ENCODE measurements at places on chromosomes 11 and 22. TPM values are rescaled to one million over a fixed set of nuclear protein-coding genes. Genes with fewer than 3 reads are reported as not detected.

GRCh38 chr11:128828350-128828749, 38.7 kb downstream of the KCNJ1 start:
- DNase-seq = no peak

DNA sequence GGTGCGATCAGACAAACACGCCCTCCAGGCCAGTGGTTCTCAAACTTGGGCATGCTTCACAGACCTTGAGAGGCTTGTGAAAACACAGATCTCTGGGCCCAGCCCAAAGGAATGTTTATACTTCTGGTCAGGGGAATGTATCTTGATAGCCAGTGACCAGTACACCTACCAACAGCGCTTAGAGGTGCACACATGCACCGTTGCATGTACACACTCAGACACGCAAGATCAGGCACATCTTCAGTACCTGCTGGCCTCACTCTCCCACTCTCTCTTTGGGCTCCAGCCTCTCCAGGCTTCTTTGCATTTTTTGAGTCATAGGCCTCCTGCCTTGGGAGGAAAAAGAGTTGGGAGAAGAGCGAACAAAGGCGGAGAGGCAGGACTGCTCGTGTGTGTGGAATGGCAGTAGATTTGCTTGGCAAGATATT, 11.7 kb upstream of the FXYD6 start:
- peak; percentile 54 for DNase-seq

DNA sequence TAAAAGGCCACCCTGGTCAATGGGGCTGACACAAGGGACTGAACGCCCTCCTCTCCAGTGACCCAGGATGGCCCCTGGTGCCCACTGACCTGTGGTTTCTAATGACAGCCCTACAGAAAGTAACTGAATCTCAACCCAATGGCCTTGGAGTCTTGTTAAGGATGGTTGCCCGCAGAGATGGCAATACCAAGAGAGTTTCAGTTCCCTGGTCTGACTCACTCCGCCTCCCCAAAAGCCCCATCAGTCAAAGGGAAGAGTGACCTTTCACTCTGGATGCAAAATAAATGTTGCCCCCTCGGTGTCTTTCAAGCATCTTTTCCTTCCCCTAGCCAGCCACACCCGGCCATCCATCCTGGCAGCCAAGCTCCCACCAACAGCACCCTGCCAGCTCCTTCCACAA, 57.7 kb upstream of the ISX start:
- DNase-seq = no peak

DNA sequence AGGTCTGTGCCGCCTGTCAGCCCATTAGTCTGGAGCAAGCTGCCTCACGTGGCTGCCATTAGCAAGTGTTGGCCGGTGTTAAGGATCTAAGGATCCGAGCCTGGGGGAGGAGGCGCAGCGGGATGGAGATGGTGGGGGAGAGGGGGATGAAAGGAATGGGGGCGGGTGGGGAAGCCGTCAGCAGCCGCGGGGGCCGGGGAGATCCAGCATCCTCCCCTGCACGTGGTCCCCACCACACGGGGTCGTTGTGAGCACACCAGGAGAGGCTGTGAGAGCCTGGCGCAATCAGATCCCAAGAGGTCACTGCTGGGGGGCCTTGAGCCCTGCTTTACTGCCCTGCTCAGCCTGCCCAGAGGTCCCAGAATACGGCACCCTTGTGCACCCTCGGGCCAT, 7.3 kb downstream of the CABP7 start:
- no peak for DNase-seq

DNA sequence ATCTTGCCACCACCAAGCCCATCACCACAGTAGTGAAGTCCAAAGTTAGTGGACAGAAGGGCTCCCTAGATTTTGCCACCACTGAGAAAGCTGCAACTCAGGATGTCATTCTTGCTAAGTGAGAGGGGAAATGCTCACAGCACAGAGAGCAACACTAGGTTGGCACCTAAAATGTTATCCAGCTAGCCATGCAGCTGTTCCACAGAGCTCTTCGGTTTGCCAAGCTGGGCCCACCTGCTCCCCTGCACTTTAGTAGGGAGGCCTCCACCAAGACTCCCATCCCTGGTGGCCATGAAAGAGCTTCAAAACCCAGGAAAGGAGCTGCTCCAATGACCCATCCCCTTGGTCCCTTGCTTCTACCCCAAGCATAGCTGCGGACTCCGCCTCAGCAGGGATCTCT, 63.8 kb downstream of the TRIM29 start:
- DNase-seq = no peak

GRCh38 chr11:59669611-59670009, 773 bp upstream of the PATL1 start:
- DNase-seq = no peak

DNA sequence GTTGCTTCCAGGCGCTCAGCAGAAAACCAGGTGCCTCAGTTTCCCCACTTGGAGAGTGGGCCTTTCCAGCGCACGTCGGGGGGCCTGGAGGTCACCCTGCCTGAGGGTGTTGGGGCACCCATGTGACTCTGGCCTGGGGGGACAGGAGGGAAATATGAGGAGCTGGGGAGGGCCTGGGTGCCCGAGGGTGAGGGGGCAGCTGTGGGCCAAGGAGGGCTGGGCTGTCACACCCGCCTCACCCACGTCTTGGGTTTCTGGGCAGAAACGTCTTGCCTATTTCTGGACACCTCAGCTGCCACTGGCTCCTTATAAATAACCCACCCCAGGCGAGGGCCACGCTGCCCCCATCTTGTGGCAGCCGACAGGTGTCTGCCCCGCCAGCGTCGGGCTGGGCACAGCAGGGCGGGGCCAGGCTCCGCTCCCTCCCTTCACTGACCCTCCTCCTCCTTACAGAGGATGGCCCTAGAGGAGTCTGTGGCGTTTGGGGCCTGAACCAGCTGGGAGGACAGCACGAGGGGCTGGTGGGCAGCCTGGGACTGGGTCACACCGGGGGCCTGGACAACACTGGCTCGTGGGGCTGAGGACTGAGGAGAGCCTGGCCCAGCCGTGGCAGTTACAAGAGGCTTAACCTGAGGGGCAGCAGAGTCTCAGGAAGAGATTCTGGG, 1.5 kb downstream of the TNNT3 start:
- no peak for DNase-seq

- DNase-seq = no peak
These were observed 134.6 kb downstream of the CHST1 start for GRCh38 chr11:45530776-45531175.

MGAT3 gene
- total RNA-seq = 2.9 TPM

POU2AF2 gene
- total RNA-seq = not detected

- no peak for DNase-seq
These were observed 32.5 kb downstream of the NOX4 start for GRCh38 chr11:89458716-89459115.

MUC15 gene
- not detected for total RNA-seq

DNA sequence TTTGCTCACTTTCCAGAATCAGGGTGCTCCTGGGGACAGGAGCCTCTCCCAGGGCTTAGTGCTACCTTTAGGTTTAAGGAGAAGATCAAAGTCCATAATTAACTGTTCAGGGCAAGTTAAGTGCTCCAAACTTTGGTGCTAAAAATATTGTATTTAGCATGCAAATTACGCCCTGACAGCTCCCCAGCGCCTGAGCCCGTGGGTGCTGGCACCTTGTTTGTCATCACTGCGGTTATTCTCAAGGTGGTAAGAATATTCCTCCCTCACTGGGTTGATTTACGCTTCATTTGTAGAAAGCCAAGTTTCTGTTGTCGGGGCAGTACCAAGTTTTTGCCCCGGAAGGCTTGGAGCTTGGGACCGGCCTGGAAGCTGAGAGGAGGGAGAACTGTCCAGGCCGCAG, 21.3 kb downstream of the ANKK1 start:
- DNase-seq = no peak

FXYD6 gene
- 28.6 TPM for total RNA-seq

DNA sequence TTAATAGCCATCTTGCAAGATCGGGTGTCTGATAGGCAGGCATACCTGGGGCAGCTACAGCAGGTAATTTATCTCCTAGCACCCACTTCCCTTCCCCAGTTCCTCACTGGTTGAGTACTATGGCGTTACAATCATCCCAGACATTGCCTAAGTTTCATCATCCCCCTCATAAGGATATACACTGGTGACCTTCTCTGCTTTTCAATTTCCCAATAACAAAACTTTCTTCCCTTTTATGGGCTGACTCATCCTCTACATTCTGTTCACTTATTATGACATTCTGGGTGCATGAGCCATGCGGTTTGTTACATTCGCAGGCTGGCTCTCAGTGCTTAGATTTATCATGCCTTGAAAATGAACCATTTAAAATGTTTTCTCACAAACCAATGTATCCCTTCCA, 5.0 kb upstream of the MRPL11 start:
- DNase-seq = no peak

GRCh38 chr22:26295563-26296126, 126.4 kb downstream of the SEZ6L start:
- DNase-seq = no peak

DNA sequence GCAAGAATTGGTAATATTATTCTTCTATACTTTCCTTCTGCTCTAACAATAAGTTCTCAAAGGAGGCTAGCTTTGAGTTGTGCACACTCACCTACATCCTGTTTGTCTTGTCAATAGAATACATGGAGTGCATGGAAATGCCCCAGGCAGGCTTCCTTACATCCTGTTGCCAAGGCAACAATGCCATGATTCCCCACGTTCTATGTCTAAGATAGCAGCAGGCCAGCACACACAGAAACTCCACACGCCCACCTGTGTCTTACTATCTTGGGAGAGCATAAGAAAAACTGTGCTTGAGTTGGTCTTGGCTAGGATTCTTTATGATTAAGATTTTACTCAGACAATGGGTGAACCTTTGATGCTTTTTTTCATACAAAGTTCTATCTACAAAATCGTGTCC, 379.2 kb downstream of the AASDHPPT start:
- DNase-seq = no peak

GRCh38 chr22:32016081-32016480, 27.0 kb upstream of the SLC5A1 start:
- DNase-seq = no peak

DNA sequence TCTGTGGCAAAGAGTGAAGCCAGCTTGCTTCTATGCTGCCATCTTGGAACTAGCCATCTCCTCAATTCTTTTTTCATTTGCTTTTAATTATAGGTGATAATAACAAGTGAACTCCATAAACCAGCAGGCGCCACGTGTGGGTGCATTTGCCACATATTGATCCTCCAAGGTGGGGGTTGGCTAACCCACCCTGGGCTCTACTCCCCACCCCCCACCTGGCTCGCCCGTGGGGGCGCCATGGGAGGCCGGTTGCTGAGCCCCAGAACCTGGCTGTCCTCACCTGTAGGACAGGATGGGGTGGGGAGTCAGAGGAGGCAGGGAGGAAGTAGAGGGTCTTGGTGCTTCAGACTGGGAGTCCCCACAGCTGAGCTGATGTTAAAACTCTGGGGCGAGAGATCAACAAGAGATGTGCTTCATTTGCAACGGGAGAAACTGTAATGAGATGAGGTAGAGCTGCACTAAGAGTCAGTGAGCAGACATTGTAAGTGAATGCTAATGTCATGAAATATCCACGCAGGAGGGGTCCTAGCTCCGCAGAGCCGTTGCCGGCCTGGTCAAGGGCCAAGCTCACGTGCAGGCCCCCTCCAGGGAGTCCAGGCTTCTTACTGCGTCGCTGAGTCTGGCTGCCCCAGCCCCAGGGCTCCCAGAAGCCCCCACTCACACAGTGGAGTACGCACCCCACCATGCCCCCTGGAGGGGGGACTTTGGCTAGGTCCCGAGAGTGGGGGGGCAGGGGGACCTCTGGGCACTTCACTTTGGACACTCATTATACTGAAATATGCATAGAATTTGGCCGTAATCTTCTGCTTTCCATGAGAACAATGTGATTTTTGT, 59.4 kb downstream of the BRD1 start:
- no peak for DNase-seq

Measured in right atrium auricular region (tissue), 2 donors.